ENCODE measurements at places on chromosomes 3 and 15.
A peak's percentile ranks its signal among the peaks of the same experiment; 100 is the strongest.

- no peak for DNase-seq
These were observed 41.1 kb downstream of the LARP6 start for GRCh38 chr15:70812827-70813364.

- DNase-seq = no peak
These were observed 20.2 kb downstream of the CRABP1 start for GRCh38 chr15:78360367-78360801.

- DNase-seq = peak; percentile 8
These were observed 78.0 kb upstream of the SLC25A36 start for GRCh38 chr3:140863580-140864009.

GRCh38 chr15:52728899-52729298 lies 49.7 kb upstream of the ATOSA start:
- DNase-seq = no peak

- no peak for DNase-seq
These were observed 3.9 kb downstream of the XXYLT1 start for GRCh38 chr3:195267096-195267495.

GRCh38 chr15:29633971-29634370 lies 188.3 kb downstream of the TJP1 start:
- no peak for DNase-seq

- no peak for DNase-seq
These were observed 100.2 kb downstream of the IQSEC1 start for GRCh38 chr3:12972781-12973702.

- no peak for DNase-seq
These were observed 871 bp downstream of the MAP1A start for GRCh38 chr15:43518197-43518761.

DNA sequence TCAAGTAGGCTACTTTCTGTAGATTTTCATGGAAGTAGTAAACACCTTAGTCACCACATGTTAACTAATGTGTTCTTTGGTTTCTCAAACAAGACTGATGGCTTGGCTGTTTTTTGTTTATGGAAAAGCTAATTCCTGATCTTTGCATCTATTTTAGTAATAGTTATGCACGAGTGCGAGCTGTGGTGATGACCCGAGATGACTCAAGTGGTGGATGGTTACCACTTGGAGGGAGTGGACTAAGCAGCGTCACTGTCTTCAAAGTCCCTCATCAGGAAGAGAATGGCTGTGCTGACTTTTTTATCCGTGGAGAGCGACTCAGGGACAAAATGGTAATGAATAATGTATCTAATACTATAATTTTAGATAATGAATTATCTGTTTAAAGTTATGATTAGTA lies 46.6 kb downstream of the SPRED1 start:
- DNase-seq = no peak

GRCh38 chr3:177440456-177441104 lies 243.3 kb upstream of the TBL1XR1 start:
- DNase-seq = no peak

- DNase-seq = peak; percentile 34
These were observed 7.0 kb downstream of the TLR9 start for GRCh38 chr3:52218454-52218853.

- DNase-seq = no peak
These were observed 18.6 kb downstream of the CSTA start for GRCh38 chr3:122343654-122344053.

DNA sequence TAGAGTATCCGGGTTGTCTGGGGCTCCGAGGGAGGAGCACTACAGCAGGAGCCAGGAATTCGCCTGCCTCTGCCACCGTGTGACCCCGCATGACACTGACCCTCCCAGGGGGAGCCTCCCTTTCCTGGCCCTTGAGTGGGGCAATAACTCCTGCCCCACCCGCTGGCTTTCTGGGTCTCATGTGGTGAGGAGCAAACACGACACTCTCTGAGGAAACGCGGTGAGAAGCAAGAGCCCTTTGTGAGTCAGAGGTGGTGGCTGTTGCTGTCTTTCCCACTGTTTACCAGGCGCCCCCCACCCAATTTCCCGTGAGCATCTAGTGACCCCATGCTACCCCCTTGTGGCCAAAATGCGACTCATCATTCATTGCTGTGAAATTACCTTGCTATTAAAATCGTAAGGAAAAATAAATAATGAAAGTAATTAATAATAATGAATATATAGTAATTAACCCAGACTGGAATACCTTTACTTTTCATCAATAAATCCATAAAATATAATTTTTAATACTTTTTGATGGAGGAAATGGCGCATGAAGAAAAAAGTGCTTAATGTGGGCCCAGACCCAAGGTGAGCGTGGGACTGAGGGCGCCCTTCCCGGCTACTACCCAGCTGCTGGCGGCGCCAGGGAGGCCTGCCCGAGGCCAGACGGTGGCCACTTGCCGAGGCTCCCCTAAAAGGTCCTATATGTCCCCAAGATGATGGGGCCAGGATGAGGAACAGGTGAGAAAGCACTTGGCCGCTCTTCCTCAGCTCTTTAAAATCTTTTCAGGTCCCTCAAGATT lies 29.3 kb downstream of the CCNL1 start:
- peak; percentile 75 for DNase-seq

DNA sequence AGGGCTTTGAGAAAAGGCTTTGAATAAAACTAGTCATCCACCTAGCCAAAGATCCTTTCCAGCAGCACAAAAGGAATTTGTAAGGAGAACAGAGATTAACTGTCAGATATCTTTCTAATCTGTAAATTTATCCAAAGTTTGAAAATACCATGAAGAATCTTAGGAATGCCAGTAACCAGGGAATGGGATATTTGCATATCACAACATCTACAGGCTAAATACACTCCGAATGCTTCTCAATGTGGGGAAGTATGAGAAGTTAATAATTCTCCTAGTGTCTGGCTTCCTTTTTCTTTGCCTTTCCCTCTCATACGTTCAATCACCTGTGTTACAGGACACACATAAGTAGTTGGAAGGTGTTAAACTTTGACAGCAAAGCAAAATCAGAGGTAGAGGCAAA lies 7.8 kb downstream of the ANAPC13 start:
- DNase-seq = no peak

DNA sequence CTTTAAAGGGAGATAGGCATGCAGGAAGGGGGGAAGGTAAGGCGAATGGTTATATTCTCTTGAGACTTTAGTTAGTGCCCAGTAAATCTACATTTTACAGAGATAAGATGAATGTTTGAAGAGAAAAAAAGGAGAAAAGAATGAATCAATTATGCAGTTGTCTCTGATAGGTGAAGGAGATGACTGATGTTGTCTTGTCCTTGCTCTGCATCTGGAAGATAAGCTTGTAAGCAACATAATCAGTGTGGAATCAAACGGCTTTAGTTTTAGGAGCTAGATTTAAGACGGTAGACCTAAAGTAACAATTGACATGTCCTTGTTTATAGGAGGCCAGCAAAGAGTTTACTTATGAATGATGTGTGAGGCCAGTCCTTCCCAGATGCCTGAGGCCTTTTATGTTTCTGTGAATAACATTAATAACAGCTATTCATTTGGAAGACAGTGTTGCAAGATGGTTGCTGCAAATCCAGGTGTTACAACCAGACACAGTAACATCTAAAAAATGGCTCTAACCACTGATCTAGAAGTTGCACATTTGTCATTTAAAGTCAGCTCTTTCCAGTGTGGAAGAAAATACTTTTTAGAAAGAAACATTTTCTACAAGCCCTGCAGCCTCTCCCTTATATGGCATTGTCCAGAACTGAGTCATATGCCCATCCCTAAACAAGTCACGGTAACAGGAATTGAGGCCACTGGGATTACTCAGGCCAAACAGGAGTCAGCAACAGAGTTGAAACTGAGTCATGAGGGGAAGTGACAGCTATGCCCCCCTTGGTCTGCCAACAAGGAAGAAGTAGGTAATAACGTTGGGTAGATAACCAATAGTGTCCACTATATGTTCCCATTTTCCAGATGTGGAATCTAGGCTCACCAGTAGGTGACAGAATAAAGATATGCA lies 77.5 kb upstream of the FBN1 start:
- no peak for DNase-seq

DNA sequence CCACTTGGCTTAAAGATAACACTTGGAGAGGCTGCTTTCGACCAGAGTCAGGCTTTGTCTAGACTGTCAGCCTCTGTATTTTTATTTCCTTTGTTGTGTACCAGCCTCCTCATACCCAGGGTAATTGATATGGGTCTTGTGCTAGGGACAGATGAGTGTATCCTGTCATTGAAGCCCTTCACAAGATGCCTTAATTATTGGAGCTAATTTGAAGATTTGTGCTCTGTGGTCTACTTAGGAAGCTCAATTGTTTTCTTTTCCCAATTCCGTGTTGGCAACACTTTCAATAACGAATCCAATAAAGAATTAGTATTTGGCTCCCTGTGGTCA lies 60.5 kb upstream of the DPH6 start:
- DNase-seq = no peak

DNA sequence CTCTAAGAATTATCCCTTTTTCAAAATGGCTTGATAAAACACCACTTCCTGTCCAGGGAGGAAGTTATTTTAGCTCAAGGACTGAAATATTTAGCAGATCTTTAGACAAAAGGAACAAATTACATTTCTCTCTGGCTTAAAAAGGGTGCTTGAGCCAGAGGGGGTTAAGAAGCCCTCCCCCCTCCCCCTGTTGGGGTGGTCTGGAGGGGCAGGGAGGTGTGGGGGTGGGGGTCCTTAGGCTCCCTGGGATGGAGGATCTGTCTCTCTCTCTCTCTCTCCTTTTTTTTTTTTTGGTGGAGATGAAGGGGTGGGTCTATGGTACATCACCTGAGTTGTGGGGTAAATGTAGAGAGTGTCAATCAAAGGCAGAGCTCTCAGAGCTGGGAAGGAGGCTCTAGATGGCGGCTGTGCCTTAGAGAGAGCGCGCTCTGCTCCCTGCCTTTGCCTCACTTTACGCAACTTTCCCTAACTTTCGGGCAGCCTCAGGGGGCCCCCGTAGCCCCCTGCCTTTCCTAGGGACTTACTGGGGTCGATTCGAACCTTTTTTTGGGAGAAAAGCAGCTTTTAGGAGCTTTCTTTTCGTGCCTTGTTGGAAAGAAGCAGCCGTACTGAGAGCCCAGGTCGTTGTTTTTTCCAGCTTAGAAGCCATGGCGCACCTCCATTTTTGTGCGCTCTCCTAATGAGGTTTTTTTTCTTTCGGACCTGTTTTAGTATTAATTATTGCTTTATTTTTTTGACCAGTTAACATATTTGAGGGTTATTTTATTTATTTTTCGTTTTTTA lies at the start of gene CHD2:
Gene CHD2 (plus strand): TSS at position 377 of the 783 bp plus-strand sequence. CDS start 914 bp downstream, outside the sequence.
- DNase-seq = peak; percentile 53

DNA sequence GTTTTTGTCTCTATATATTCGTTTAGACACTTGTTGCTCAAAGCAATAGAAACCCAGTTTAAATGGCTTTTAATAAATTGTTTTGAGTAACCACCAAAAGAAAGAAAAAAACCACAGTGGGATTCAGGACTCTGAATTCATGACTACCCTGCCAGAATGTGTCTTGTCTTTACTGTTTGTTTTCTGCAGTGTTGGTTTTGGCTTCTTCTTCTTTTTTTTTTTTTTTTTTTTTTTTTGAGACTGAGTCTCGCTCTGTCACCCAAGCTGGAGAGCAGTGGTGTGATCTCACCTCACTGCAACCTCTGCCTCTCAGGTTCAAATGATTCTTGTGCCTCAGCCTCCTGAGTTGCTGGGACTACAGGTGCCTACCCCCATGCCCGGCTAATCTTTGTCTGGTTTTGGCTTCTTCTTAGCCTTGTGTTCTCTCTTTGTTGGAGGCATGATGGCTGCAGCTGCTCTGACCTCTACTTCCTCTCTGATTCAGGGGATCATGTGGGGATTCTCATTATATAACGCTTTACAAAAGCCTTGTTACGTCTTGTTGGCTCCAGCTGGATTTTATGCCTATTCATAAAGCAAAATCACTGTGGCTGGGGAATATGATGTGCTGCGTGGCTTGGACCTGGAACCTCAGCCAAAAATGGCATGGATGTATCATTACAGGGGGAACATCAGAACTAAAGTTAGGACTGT lies 54.0 kb downstream of the PLS1 start:
- no peak for DNase-seq

DNA sequence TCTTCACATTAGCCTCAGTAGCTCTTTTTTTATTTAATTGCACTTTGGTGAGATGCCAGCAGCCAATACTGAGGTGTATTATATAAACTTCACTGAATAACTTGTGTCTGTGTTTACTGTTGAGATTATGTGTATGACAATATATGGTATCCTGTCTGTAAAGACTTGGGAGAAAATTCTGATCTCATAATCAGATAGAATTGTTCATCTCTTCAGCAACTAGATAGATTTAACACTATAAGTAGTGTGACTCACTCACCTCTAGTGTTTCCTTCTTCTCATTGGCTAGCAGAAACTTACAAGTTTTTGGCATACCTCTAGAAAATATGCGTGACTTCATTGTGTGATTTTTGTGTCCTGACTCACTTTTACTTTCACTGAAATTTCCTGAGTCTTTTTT lies 67.6 kb upstream of the TGFBR2 start:
- DNase-seq = no peak
